KG1 (cell line): ENCODE measurements at places on chromosomes 3 and 15.

- DNase-seq = no peak
These were observed 323.5 kb upstream of the ROPN1 start for GRCh38 chr3:124315215-124316033.

GRCh38 chr3:114799816-114800215 is 347.3 kb downstream of the ZBTB20 start:
- DNase-seq = no peak

DNA sequence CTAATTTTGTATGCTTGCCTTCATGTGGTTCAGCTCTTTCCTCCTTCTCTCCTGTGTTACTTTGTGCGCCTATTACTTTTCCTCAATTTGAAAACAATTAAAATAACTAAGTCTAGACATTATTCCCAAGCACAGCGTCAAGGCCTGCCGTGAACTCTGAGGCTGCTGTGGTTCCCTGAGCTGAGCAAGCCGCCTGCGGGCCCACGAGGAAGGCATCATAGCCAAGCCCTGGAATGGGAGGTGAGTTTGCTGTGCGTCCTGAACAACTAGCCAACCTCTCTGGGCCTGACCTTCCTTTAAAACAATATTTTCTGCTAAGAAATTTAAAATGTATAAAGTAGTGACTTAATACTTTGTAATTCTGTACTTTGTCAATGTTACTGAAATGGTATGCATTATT is 327.2 kb downstream of the OCA2 start:
- no peak for DNase-seq

GRCh38 chr3:134838599-134838998 is 43.5 kb downstream of the EPHB1 start:
- DNase-seq = no peak

- no peak for DNase-seq
These were observed 5.2 kb downstream of the HYAL2 start for GRCh38 chr3:50317300-50317699.
